ENCODE measurements at places on chromosomes 4 and X.

- DNase-seq: no peak
Observed at GRCh38 chr4:110025056-110025455, 112.4 kb downstream of the EGF start.

GRCh38 chr4:113869743-113870375 lies 108.3 kb upstream of the CAMK2D start:
- no peak for DNase-seq

- no peak for DNase-seq
Observed at GRCh38 chr4:77199276-77199675, 42.3 kb downstream of the CCNG2 start.

DNA sequence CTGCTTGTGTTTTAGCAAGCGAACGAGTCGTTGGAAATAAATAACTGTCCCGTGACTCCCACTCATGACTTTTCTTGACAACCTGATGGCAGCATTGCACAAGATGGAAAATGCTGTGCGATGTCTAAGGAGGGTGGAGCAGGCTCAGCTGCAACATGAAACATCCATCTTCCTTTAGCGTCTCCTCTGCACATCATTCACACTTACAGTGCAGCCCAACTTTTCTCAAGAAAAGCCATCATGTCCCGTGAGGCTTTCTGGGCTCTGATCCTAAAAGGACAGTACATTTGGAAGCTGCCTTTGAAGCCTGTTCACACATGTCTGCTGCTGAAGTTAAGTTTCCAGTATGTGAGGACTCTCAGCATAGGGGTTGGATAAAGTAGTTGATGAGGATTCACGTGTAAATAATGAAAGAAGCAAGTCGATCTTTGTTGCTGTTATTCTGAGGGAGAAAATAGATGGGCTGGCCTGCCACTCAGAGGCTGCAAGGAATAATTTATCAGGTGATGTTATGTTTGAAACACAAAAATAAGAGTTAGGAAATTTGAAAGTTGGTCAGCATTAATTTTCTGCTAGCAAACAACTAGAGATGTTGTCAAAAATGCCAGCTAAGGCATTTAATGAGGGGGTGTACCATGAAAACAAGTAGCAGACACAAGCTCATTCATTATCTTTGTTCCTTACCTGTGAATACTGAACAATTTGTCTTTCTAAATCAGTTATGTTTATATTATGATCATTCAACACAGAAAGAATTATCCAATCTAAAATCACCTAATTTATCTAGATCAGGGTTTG lies 328.7 kb upstream of the ZFP42 start:
- DNase-seq: peak; percentile 59

DNA sequence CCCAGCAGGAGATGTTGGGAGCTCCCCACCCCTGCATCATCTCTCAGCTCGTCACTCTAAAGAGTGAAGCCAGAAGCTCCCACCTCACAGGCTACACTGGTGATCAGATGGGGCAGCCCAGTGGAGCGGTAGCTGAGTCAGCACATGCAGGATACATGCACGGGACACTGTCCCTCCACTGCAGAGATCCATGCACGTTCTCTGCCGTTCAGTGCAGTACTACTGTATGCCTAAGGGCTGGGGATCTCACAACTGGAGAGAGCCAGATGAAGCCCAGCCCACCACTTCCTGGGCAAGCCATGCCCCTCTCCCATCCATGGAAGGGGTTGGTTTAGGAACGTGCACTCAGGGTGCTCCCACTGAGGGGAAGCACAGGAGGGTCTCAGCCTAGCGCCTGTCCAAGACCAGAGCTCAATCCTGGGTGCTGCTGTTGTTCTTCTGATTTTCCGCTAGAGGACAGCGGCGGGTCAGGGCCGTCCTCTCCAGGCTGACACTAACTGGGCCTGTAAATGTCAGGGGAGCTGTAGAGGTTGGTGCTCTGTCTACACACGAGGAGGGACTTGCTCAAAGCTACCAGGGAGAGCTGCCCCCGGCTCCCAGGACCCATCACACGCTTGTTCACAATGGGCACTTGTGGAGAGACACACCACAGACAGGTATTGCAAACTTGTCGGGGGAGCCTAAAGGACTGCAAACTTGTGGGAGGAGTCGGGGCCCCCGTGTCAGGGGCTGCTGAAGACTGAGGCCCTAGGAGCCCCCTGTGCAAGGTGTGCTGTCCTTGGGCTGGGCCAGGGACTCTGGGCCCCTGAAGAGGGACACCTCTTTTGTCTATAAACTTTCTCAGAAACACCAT lies 18.2 kb upstream of the ABLIM2 start:
- no peak for DNase-seq

GRCh38 chr4:163621821-163622220 lies 127.3 kb downstream of the TMA16 start:
- DNase-seq: no peak

- DNase-seq: no peak
Observed at GRCh38 chr4:154001193-154001592, 212.3 kb upstream of the SFRP2 start.

GRCh38 chr4:154465085-154465484 lies 26.5 kb downstream of the DCHS2 start:
- no peak for DNase-seq

DNA sequence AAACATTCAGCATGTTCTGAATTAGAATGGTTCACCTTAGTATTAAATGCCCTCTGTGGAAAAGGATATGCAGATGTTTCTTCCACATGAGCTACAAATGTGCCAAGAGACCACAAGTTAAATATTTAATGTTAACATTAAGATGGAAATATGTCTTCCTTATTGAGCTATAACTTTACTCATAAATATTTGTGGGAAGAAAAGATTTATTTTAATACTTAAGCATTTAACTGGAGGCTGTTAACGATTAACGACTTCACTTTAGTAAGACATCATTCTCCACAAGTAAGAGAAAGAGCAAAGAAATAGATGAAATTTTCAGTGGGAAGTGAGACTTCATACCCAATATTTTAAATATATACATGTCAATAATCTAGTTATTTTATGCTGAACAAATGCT lies 1046.0 kb upstream of the GRID2 start:
- DNase-seq: no peak

- peak; percentile 39 for DNase-seq
Observed at GRCh38 chr4:184648313-184649025, 778 bp downstream of the CASP3 start.

DNA sequence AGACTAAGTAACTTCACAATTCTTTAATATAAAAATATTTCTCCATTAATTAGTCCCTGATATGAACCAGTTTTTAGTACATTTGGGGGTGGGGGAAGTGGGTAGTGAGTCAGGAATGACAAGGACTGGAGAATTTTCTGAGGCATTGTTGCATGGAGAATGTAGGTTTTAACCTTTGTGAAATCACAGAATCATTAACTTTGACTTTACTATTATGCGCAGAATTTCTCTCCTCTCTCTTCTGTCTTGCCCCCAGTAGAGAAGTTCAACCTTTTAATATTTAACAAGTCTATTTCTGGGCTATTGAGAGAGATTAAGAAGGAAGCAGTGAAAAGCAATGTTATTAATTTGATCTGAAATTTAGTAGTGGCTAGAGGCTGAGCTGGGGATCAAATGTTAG lies 597.0 kb downstream of the PCDH18 start:
- no peak for DNase-seq

- no peak for DNase-seq
Observed at GRCh38 chr4:78870056-78870455, 69.2 kb downstream of the PAQR3 start.

- DNase-seq: no peak
Observed at GRCh38 chr4:93084599-93085305, 743.8 kb upstream of the ATOH1 start.

- DNase-seq: no peak
Observed at GRCh38 chrX:20352935-20353336, 86.2 kb upstream of the RPS6KA3 start.

- DNase-seq: no peak
Observed at GRCh38 chr4:81896936-81897335, 425.2 kb upstream of the RASGEF1B start.

- DNase-seq: peak; percentile 78
Observed at GRCh38 chrX:104112326-104112951, at the start of gene ZCCHC18. Gene ZCCHC18 (plus strand): TSS chrX:104112523. CDS start chrX:104114112, 1,589 bp downstream.

DNA sequence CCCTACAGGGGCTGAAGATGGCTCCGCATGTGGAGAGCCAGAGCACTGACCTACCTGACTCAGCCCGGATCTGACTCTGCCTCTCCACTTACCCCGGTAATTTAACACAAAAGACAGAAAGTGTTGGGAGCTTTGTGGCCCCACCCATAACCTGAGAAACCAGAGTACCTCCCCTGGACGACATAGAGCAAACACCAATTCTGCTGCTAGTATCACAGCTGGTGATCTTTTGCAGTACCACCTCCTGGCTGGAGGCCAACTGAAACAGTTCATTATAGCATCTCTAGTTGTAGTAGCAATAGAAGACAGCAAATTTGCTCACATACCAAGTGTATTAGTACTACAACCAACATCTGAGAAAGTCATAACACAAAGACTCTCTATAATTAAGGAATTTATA lies 443.9 kb downstream of the KLHL4 start:
- no peak for DNase-seq

- no peak for DNase-seq
Observed at GRCh38 chr4:169051761-169052593, 41.9 kb upstream of the CBR4 start.

DNA sequence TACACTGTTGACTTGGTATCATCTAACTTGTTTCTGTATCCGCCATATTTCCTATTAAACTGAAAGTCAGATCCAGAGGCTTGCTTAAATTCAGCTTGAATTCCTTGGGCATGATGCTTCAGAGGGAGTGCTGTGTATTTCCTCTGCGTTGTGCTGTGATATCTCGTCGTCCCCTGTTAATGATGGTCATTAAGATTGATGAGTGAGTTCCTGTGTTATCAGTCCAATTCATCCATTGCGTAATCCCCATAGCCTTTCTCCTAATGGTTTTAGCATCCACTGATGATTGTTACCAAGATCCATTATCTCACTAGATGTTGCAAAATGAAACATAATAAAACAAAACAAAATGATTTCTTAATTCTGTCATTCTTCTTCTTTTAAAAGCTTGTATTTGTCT lies 31.3 kb upstream of the CHM start:
- no peak for DNase-seq

DNA sequence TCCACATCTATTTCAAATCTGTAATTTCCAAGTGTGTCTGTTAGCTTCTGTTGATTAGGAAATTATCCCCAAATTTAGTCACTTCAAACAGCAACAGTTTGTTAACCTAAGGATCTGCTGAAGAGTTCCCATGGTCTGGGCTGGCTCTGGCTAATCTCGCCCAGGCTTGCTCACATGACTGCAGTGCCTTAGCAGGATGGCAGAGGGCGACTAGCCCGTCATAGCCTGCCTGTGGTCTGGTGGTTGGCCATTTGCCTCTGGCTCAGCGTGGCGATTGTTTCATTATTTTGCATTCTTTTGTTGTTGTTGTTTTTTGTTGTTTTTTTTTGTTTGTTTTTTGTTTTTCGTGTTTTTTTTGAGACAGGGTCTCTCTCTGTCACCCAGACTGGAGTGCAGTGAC lies 264.0 kb downstream of the TRIML1 start:
- no peak for DNase-seq

DNA sequence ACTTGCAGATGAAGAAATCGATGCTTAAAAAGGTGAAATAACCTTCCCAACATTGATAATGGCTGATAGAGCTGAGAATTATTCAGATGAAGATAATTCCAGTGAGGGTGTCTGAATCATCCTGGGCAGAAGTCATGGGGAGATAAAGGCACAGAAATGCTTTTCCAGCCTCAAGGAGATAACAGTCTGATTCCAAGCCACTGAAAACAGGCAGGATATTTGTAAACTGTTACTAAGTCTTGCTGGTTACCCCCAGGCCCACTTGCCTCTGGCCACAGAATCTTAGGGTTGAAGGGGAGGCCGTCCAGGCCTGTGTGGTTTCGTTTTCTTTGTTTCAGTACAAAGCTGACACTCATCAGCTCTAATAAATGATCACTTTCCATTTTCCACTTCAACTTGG lies 158.5 kb downstream of the SH3KBP1 start:
- DNase-seq: no peak

- DNase-seq: no peak
Observed at GRCh38 chr4:109199585-109199984, 102.9 kb downstream of the COL25A1 start.

- no peak for DNase-seq
Observed at GRCh38 chr4:165834116-165834515, 38.9 kb upstream of the TLL1 start.

GRCh38 chr4:100113732-100114131 lies 76.5 kb downstream of the DDIT4L start:
- no peak for DNase-seq

DNA sequence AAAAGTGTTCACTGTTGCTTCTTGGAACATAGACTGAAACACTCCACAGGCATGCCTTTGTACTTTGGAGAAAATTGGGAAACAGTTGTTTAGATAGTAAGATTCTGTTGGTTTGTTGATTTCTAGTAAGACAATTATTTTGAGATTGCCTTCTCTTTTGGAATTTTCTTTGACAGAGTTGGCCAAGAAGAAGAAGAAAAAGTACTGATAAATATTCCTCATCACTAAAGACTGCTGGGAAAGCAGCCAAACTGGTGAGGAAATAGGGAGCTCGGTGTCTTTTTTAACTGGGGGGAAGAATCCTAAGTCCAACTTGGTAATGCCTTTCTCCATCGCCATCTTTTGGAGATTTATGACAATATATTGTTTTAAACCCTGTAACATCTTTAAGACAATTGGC lies 370.7 kb downstream of the GPAT3 start:
- DNase-seq: no peak

DNA sequence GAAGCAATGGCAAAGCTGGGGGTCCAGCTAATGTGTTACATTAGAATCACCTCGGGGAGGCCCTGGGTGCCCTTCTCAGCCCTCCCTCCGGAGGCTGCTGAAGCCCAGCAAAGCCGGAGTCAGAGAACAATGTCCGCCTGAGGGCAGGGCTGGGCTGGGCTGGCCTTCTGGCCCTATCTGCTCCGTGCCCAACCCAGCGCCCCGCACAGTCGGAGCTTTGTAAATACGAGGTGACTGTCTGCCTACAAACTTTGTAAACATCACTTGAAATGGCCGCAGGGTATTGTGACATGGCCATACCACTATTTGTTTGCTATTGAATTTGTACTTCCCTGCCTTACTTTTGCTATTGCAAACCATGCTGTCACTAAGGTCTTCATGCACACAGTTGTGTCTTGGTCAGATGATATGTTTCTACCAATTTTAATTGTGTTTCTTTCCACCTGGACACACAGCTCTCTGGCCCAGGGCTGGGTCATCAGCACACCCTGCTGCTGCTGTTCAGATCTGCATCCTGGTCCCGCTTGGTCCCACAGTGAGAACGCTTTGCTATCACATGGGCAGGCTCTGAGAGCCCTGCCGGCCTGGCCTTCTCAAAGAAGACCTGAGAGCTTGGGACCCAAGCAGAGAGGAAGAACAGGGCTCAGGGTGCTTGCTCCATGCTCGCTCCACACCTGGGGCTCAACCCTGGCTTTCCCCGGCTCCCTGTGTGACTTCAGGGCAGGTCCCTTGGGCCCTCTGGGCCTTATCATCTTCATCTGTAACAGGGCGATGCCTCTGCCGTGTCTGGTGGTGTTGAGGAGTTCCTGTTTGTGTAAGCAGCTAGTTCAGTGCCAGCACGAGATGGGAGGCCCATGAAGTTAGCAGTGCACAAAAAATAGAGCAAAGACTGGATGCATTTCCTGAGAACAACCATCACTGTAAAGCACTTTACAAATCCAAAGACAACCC lies 2.3 kb downstream of the S100P start:
- DNase-seq: peak; percentile 87
